ENCODE measurements at places on chromosomes 3 and 15.
A peak's percentile ranks its signal among the peaks of the same experiment; 100 is the strongest.

GRCh38 chr15:48112242-48112641 is 8.5 kb upstream of the SLC24A5 start:
- DNase-seq, result peak; percentile 2

GRCh38 chr15:80006946-80007345 is 36.0 kb upstream of the BCL2A1 start:
- DNase-seq, result no peak

DNA sequence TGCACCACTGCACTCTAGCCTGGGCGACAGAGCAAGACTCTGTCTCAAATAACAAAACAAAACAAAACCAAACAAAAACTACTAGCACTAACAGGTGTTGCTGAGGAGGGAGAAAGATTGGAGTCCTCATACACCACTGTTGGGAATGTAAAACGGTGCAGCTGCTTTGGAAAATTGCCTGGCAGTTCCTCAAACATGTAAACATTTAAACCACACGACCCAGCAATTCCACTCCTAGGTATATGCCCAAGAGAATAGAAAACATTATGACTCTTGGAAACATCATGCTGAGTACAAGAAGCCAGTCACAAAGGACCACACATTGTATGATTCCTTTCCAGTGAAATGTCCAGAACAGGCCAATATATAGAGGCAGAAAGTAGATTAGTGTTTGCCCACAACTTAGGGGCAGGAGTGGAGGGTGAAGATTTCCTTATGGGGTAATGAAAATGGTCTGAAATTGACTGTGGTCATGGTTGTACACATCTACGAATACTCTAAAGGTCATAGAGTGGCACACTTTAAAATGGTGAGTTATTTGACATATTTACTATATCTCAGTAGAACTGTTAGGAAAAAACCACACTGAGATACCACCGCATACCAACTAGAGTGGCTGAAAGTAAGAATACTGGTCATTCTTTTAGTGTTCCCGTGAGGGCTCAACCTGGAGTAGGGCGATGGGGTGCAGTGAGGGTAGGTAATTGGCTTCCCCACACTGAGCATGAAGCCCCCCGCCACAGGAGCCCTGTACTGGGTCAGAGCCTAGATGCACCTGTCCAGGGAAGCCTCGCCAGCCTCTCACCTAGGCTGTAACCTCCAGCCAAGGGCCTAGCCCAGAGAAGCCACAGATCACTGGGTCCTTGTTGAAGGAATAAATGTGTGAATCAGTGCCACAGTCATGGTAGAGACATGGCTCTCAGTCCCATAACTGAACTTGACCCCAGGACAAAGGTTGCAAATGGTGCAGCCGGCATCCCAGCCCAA is 131.1 kb downstream of the NUP210 start:
- DNase-seq, result no peak

DNA sequence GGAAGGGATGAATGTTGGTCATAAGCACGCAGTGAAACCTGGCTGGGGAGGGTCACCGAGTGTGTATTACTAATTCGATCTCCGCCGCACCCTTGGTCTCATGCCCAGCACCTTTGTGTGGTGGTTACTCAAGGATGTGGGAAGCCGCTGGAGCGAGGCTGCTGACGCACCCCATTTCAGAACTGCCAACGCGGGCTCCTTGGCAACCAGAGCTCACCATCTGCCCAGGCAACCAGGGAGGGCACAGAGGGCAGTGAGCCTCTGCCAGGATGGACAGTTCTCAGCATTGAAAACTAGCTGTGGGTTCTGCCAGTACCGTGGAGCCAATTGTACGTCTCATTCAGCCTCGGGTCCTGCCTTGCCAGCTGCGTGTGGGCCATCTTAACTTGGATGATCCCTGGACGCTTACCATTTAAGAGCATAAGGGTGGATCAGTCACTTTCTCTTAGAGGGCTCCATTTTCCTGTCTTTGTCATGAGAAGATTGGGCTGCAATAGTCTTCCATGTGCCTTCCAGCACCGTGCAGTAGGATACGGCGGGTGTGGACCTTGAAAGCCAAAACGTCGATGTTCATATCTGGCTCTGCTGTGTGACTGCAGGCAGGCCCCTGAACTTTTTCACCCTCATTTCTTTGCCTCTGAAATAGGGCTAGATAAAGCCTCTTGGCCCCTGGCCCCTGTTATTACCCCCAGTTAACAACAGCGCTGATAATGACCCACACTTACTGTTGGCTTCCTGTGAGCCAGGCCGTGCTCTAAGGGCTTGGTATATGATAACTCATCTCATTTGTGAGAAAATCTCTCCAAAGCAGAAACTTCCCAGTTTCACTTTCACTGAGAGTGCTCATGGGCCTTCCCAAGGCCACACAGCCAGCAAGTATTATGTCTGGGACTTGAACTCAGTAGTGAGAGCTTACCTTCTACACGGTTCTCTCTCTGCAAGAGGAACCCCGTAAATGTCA is 238.8 kb downstream of the OPA1 start:
- DNase-seq, result peak; percentile 65

DNA sequence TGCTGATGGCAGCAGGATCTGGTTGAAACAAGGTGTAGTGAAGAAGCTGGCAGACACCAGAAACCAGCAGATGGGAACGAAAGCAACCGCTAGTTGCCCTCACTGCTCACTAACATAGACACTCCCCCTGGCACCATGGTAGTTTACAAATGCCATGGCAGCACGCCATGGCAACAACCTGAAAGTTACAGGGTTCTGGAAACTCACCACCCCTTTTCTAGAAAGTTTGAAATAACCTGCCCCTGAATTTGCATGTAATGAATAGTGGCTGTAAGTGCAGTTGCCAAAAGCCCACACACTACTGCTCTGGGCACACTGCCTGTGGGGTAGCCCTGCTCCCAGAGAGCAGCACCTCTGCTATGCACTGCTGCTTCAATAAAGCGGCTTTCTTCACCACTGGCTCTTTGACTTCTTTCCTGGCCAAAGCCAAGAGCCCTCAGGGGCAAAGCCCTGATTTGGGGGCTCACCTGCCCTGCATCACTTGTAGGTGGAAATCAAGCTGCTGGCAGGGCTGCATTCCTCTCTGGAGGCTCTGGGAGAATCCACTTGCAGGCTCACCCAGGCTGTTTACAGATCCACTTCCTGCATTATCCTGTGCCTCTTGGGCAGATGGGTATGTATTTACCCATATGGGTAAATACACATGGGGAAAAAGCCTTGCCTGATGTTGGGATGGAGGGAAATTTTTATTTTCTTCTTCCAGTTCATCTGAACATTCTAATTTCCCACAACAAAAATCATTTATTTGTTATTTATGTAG is 2.0 kb upstream of the GP9 start:
- DNase-seq, result no peak

GRCh38 chr3:8319935-8320634 is 181.5 kb upstream of the LMCD1 start:
- DNase-seq, result no peak

GRCh38 chr3:64022451-64023186 is 675 bp downstream of the PSMD6 start:
- no peak for DNase-seq

DNA sequence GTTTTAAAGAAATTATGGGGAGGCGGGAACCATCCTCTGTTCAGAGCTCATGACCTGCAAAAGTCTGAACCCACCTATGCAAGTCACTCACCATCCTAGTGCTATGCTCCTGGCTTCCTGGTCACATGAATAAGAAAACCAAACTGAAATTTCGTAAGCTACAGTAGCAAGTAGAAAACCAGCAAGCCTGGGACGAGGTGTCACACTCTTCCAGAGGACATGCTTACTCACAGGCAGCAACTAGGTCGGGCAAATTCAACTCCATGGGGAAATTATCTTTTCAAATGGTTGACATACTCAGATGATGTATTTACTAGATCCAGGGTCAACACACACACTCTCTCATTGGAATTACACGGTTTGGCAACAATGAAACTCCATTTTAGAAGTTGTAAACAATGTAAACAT is 31.3 kb downstream of the LDHAL6B start:
- DNase-seq, result no peak

GRCh38 chr15:100500226-100500990 is 28.3 kb downstream of the CERS3 start:
- DNase-seq, result no peak

DNA sequence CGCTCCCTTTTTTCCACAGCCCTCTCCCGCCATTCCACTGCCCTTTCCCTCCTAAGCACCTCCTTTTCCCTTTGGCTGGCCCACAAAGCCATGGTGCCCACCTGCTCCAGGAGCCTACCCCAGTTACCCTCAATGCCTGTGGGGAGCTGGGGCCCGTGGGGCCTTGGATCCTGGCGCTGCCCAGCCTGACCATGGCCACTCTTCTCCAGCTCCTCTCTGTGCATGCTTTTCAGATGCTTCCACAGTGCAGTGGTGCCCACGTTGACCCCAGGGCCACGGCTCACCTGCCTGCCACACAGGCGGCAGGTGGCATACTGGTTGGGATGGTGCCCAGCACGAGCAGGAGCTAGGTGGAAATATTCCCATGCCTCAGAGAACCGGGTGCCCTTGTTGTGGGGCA is 1.5 kb downstream of the ZBED2 start:
- DNase-seq, result no peak

DNA sequence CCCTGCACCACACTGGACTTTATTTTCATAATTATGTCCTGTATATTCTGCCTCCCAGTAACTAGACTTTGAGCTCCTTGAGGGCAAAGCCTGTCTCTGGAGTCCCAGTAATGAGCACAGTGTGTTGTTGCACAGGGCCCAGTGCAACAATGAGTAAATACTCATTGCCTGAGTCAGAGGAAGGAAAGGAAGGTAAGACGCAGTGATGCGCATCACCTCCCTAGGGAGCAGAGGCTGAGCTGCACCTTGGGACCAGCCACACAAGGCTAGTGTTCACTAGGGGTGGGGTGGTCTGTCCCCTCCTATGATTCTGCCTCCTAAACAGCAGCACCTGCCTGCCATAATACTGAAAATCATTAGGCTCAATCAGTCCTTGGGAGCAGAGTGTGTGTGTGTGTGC is 86.6 kb upstream of the ADAMTSL3 start:
- DNase-seq, result no peak

- DNase-seq, result no peak
These were observed 94.1 kb downstream of the CADPS start for GRCh38 chr3:62781121-62781520.

GRCh38 chr3:120637851-120638559 is 41.9 kb downstream of the NDUFB4 start:
- no peak for DNase-seq

GRCh38 chr3:186882150-186882524 is 39.6 kb downstream of the ADIPOQ start:
- DNase-seq, result no peak

DNA sequence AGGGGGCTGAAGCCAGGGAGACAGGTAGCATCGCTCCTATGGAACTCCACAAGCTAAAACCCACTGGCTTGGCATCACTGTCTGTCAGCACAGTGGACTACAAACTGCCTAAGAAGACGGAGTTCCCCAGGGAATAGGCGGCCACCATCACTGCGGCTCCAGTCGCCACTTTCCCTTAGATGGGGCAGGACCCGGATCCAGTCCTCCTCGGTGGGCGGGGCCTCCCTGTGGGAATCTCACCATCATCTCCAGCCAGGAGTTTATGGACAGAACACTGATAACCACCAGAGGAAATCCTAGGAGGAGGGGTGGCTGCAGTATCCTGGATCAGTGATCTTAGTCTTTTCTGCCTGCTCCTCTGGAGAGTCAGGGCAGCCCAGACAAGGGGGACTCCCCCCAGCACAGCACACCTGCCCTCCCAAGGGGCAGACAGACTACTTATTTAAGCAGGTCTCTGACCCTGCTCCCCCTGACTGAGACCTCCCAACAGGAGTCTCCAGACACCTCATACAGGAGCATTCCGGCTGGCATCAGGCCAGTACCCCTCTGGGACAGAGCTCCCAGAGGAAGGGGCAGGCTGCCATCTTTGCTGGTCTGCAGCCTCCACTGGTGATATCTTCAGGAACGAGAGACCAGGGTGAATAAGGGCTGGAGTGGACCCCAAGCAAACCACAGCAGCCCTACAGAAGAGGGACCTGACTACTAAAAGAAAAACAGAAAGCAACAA is 435.6 kb upstream of the RASGRP1 start:
- no peak for DNase-seq

- peak; percentile 76 for DNase-seq
These were observed 217.1 kb upstream of the TPRG1 start for GRCh38 chr3:188954590-188955208.

DNA sequence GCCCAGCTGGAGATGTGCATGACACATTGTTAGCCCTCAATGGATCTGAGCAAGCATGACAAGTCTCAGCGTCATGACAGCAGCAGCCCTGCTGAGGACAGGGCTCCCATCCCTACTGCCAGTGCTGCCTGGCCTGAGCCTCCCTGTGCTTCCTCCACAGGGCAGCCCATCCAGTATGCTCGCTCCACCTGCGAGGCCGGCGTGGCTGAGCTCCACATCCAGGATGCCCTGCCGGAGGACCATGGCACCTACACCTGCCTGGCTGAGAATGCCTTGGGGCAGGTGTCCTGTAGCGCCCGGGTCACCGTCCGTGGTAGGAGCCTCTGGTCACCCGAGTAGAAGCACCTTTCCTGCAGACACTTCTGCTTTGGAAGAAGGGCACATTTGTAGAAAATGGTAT is 85.8 kb upstream of the OSBPL11 start:
- DNase-seq, result no peak

- DNase-seq, result no peak
These were observed 27.2 kb downstream of the INTS14 start for GRCh38 chr15:65583701-65584100.

GRCh38 chr3:39096775-39097174 is 10.7 kb downstream of the GORASP1 start:
- DNase-seq, result peak; percentile 42

DNA sequence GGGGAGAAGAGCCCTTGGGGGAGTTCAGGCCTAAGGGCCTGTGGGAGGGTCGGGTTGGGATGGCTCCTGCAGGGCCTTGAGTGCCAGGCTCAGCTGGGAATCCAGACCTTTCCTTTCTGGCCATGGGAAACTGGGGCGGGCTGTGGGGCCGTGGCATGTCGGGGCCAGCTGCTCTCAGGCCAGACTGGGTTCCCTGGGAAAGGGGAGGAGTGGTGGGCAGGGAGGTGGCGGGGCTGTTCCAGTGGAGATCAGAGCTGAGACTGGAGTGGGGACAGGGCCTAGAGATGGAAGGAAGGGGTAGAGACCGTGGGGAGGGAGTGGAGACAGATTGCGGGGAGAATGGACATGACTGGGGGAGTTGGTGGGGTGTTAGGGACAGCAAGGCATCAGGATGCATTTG is 20.3 kb downstream of the FBLN2 start:
- no peak for DNase-seq

GRCh38 chr3:40720341-40720740 is 195.6 kb downstream of the ZNF621 start:
- no peak for DNase-seq

GRCh38 chr15:71517751-71518150 is 292.6 kb upstream of the NR2E3 start:
- DNase-seq, result no peak

- DNase-seq, result no peak
These were observed 23.0 kb upstream of the FURIN start for GRCh38 chr15:90845201-90845949.

GRCh38 chr3:80035021-80035420 is 267.2 kb upstream of the ROBO1 start:
- DNase-seq, result no peak

DNA sequence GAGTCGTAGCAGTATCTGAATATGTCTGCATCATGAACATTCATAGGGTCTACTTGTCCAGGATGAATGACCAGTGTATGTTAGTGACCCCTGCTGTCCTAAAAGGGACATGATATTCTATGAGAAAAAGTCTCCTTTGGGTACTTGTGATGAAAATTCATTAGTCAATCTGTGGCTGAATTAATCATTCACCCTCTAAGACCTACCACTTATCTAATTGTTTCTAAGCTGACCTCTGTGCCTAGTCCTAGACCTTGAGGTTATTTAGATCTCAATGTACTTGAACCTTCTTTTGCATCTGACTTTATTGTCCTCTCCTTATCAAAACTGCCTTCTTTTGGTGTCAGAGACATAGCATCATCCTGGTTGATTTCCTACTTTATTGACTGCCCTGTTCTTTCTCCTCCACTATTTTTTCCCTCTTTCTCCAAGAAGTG is 799.3 kb downstream of the DIPK2A start:
- no peak for DNase-seq

Measured in anterior cingulate cortex (tissue), 58 donors.